Stimulated activated CD4-positive, alpha-beta T cell treated with anti-CD3 and anti-CD28 coated beads, Interleukin-15, amount 100 ng/mL, for 1 hour (primary cell): ENCODE measurements at places on chromosomes 7 and 10.

GRCh38 chr7:66575398-66575797 is 53.3 kb upstream of the KCTD7 start:
- no peak for DNase-seq

DNA sequence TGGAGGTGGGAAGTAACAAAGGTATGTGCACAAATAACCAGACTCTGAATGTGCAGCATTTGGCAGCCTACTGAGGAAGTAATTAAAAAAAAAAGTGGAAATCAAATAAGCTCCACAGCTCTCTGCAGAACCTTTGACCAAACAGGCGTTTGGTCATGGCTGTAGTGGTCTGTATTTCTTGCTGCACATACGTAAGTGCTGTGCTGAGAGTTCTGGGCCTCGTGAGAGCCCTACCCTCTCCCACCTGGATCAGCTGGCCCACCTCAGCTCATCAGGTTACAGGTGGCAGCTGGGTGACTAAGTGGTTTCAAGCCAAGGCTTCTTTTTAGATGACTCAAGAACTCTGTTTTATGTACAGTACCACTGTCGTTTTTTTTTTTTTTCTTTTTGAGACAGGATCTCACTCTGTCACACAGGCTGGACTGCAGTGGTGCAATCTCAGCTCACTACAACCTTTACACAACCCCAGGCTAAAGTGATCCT is 178.2 kb upstream of the KLF6 start:
- no peak for DNase-seq

DNA sequence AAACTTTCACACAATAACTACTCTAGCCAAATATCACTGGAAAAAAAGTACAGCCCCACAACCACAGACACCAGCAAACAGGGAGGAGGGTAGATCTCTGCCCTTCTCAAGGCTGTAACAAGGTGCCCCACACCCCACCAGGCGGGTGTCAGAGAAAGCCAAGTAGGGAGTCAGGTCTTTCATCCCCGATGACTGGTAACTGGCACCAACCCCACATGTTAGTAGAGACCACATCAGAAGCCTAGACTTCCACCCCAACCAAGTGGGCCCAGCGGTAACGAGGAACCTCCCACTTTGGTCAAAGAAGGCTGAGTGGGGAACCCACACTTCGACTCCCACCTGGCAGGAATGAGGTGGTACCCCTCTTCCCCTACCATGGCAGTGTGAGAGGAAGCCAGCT is 16.4 kb upstream of the RUFY2 start:
- DNase-seq, result no peak

- DNase-seq, result peak; percentile 39
Observed at GRCh38 chr7:45136106-45137060, 21.2 kb upstream of the RAMP3 start.

- DNase-seq, result no peak
Observed at GRCh38 chr10:114436941-114437340, 32.6 kb upstream of the AFAP1L2 start.
